ENCODE measurements at places on chromosomes 5 and 9. TPM values are rescaled to one million over a fixed set of nuclear protein-coding genes. Genes with fewer than 3 reads are reported as not detected.

The PDE6A gene
- polyA plus RNA-seq, result 0.02 TPM

The IFNA13 gene
- polyA plus RNA-seq, result not detected

- peak; percentile 45 for DNase-seq
These were observed 124.7 kb upstream of the TBC1D2 start for GRCh38 chr9:98380065-98380681.

DNA sequence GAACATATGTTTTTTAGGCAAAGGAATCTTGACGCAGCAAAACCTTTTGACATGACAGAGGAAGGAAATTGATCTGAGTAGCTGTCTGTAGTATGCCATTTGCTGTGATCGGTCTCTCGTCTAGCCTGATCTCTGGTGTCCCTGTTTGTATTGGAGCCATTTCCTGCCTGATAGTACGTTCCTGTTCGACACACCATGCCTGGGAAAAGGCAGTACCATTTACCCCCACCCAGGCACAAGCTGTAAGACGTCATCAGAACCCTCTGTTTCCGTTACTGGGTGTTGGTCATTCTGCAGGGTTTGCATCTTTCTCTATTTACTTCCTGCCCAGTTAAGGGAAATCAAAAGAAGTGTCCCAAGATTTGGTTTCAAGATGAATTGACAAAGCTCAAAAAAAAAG is 129.7 kb downstream of the CEMIP2 start:
- DNase-seq, result peak; percentile 23

- DNase-seq, result no peak
These were observed 24.0 kb downstream of the NRG2 start for GRCh38 chr5:140018920-140019644.

DNA sequence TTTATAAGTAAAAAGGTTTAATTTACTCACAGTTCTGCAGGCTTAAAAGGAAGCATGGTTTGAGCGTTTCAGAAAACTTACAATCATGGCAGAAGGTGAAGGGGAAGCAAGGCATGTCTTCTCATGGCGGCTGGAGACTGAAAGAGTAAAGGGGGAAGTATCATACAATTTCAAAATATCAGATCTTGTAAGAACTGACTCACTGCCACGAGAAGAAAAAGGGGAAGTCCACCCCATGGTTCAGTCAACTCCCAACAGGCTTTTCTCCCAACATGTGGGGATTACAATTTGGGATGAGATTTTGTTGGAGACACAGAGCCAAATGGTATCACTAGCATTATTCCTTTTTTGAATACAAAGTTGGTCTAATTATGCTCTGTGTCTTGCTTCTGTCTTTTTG is 627.9 kb upstream of the ST8SIA4 start:
- no peak for DNase-seq

All from fibroblast of lung (primary cell).